ENCODE measurements at places on chromosomes 12 and 14.
A peak's percentile ranks its signal among the peaks of the same experiment; 100 is the strongest.

DNA sequence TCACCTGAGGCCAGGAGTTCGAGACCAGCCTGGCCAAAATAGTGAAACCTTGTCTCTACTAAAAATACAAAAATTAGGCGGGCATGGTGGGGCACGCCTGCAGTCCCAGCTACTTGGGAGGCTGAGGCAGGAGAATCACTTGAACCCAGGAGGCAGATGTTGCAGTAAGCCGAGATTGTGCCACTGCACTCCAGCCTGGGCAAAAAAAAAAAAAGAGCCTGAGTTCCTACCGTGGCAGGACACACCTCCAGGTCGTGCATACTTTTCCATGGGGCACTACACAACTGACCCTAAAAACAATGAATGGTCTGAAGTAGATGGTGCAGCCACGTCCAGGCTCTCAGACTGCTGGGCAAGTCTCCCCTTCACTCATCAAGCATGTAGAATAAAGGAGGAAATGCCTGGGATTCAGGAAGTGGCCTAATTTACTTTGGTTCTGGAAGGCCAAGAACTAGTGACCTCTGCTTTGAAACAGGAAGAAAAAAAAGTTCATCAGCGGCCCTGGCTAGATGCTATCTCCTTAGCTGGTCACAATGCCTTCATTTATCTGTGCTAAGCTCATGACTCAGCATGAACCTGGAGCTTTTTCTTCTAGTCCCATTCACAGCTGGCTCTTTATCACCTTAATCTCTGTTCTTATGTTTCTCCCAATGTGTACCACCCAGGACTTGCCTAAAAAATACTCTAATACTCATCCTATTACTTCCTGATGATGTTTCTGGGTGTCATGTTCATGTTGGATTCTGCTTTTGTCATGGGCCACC lies 55.8 kb upstream of the OR6J1 start:
- no peak for DNase-seq

DNA sequence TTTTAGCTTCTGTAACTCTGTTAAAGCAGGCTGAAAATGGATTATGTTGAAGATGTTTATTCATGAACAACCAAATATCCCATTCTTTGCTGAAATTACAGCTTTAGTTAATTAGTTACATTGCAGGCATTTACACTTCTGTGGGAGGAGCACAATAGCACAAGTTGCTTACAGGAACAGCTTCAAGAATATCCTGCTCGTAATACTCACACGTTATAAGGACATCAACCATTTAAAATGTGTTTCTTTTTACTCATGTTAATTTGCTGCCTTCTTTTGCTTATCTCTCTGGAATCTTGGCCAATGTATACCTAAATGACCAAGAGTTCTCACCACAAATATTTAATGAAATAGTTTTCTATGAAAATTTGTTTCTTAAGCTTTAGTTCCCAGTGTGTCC lies 305.2 kb upstream of the SYT1 start:
- no peak for DNase-seq

DNA sequence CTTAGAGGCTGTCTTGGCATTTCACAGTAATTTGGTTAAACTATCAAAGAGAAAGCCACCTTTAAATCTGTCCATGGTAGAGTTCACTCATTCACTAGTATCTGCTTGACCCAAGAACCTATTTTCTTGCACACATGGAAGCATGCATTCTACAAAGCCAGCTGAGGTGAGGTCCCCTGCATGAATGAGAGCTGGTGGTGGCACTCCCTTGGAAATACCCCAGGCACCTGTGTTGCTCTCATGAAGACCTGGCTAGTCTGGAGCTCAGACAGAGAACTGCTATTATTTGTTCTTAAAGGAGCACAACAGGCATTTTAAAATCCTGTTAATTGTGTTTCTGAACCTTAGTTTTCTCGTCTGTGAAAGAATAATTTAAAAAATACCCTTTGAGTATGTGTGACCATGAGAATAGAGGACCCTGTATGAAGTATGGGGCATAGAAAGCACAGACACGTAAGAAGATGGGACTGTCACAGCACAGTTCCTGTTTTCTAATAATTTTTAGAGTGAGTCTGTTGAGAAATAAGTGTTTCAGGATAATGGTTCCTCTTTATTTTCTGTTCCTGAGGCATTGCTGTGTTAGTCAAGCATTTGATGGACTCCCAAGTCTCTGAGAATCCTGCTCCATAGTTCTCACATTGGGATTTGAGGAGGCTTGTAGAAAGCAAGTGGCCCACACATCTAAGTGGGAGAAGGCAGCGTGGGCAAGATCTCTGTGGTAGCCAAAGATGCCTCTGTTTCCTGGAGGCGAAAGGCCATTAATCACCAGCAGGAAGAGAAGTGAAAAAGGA lies 10.9 kb downstream of the RGS6 start:
- no peak for DNase-seq

- DNase-seq: no peak
Measured at GRCh38 chr12:50440288-50440687, 39.6 kb downstream of the LARP4 start.

- DNase-seq: no peak
Measured at GRCh38 chr12:31900271-31900670, 58.9 kb upstream of the RESF1 start.

DNA sequence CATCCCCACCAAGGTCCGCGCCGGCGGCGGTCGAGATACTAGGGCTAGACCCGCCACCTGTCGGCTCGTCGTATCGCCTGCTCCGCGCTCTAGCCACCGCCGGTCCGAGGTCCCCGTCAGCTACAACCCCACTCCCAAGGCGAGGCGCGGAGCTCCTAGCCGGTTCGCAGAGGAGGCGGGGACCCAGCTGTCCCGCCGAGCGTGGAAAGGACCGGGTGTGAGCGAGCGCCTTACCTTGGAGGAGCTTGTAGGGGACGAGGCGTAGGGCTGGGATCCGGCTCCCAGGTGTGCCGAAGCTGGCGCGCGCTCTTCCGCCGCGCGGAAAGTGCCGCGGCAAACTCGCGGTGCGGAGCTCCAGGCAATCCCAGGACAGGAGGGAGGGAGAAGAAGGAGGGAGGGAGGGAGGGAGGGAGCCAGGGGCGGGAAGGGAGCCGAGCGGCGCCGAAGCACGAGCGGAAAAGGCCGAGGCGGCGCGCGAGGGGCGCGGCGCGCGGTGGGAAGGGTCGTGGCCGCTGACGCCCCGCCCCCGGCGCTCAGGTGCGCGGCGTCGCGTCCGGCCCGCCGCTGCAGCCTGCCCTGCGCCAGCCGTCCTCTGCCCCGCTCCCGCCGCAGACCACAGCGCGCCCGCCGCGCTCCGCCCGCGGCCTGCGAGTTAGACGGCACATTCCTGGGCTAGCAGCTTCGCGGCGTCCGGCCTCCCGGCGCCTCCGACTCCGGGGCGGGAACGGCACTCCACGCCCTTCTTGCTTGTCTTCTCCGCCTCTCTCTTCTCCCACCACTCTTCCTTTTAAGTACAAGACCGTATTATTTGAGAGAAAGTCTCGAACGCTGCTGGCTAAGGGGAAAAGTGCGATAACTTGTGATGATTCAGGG lies at the start of gene PAWR:
TSS of gene PAWR (minus strand) at position 327 of the 873 bp plus-strand sequence. CDS start 720 bp downstream, outside the sequence.
- DNase-seq: peak; percentile 84

GRCh38 chr14:95137804-95138167 lies 19.5 kb downstream of the DICER1 start:
- no peak for DNase-seq

DNA sequence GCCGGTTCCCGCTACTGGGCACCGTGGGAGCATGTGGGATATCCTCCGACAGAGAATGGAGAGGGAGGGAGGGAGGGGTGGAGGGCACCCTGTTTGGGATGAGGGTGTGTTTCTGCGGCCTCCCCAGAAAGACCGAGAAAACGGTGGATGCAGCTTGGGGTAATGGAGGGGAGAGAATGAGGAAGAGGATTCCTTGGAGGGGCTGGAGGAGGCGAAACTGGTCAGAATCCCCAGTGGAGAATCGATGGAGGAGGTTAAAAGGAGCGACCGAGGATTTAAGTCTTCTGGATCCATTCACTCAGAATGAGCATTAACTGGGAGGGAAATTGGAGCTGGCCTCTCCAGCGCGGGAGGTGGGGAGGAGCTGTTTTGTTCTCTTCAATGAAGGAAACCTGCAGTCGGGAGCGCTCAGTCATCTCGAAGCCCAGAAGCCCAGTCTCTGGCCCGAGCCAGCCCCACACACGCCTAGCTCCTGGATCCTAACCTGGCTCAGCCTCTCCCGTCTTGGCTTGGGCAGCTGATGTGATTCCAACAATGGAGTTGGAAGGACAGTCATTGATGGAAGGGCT lies 581 bp downstream of the ARG2 start:
- DNase-seq: peak; percentile 21

DNA sequence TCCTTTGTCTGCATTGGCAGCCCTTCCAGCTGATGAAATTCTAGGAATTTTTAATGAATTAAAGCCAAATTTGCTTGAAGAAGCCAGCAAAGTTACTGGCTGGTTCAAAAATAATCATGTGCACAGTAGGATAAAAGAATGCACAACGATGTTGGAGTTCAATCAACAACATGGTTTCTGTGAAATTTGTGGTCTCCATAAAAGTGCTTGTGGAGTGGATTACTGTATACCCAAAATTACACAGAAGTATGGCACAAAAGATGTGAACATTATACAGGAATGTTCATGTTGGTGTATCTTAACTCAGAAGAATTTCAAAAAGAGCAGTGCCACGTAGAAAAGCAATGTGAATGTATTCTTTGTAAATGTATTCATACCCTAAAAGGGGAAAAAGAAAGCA lies 105.0 kb upstream of the METAP2 start:
- DNase-seq: no peak

GRCh38 chr12:120115692-120116440 lies 687 bp downstream of the RAB35 start:
- peak; percentile 66 for DNase-seq

GRCh38 chr12:12408265-12408690 lies 51.4 kb downstream of the BORCS5 start:
- no peak for DNase-seq

DNA sequence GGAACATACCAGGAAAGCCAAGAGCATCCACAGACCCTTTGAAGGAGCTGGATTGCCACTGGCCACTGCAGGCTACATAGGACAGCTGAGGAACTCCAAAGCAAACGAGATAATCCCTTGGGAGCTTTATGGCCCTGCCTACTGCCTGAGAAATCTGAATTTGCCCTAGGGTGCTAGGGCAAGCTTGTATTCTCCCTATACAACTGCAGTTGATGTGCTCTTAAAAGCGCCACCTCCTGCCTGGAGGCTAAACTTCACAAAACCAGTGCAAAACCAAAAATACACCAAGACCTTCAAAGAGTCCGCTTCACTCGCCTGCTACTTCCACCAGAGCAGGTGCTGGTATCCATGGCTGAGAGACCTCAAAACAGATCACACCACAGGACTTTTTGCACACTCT lies 99.6 kb upstream of the KRR1 start:
- no peak for DNase-seq

- no peak for DNase-seq
Measured at GRCh38 chr14:34496007-34496678, 34.1 kb upstream of the SPTSSA start.

GRCh38 chr14:89171628-89172027 lies 245.4 kb downstream of the FOXN3 start:
- no peak for DNase-seq

DNA sequence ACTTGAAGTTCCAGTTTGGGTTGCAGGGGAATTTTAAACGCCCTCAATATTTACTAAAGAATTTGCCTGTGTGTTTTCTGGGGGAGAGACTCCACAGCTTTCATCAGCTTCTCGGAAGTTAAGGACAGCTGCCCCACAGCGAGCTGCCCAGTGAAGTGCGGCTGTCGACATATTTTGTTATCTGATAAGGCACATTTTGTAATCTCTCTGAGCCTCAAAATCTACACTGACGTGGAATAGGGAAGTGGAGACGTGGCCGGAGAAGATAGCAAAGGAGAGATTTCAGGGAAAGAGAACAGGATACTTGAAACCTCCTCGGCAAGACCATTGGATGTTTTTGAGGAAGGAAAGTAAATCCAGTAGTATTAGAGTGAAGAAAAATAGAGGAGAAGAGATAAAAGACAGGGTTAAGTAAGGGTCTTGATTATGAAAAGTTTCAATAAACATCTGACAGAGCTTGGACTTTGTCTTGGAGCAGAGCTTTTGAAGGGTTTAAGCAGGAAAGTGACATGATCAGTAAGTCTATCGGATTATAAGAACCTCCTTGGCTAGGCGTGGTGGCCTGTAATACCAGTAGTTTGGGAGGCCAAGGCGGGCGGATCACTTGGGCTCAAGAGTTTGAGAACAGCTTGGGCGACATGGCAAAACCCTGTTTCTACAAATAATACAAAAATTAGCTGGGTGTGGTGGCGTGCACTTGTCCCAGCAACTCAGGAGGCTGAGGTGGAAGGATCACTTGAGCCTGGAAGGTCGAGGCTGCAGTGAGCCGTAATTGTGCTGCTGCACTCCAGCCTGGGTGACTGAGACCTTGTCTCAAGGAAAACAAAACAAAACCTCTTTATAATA lies 1.1 kb downstream of the POLR3B start:
- DNase-seq: peak; percentile 87

DNA sequence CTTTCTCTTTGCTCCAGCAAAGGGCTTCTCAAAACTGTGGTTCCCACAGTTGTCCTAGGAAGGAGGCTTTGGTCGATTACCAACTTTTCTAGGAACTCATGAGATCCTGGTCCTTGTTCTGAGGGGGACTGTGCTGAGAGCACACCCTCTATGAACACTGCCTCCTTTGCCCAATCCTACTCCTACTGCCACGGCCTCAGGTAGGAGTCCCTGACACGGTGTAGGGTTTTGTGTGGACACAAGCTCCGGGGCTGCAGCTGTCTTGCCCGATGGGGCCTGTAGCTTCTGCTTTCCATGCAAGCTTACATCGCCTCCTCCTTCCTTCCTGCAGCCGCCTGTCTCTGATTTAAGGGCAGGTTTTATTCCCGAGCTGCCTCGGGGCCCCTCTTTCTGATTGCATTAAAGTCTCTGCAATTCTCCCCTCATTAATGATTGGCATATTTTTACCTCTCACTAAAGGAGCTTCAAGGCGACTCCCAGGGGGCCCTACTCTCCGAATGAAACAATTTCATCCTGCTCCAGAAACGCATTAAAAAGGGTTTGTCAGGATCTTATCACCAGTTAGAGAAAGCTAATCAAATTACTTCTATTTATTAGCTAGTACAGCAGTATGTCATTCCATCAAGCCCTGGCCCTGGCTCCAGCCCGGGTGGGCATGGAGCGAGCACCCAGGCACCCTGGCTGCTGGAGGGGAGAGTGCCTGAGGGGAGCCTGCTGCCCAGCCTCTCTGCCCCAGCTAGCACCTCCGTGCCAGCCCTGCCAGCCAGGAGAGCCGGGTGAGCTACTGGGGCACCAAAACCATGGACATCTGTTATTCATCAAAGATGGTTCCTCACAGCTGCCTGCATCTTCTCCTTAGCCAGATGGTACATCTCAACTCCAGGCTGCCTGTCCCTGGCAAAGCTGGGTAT lies 38.0 kb upstream of the ESRRB start:
- DNase-seq: no peak

DNA sequence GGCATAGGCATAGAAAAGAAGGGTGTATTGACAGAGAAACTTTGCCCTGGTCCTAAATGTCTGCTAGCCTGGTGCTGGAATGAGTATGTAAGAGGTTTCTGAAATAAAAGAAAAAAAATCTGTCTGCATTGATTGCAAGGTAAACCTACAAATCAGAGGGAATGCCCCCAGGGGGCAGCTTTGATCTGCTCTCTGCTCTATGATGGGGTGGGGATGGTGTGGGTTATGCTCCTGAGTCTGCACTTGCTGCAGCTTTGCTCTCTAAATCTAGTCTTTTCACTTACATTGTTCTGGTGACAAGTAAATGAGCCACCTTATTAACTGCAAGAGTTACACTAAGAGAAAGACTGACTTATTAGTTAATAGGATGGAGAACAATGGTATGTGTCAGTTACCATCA lies 468.4 kb upstream of the STXBP6 start:
- DNase-seq: no peak

GRCh38 chr12:95022477-95022876 lies 19.0 kb upstream of the NDUFA12 start:
- DNase-seq: no peak

Measured in adipocyte (in vitro differentiated cells).